ENCODE measurements at places on chromosomes 3 and 15.

GRCh38 chr3:114020907-114021306 lies 35.4 kb downstream of the CCDC191 start:
- no peak for DNase-seq

DNA sequence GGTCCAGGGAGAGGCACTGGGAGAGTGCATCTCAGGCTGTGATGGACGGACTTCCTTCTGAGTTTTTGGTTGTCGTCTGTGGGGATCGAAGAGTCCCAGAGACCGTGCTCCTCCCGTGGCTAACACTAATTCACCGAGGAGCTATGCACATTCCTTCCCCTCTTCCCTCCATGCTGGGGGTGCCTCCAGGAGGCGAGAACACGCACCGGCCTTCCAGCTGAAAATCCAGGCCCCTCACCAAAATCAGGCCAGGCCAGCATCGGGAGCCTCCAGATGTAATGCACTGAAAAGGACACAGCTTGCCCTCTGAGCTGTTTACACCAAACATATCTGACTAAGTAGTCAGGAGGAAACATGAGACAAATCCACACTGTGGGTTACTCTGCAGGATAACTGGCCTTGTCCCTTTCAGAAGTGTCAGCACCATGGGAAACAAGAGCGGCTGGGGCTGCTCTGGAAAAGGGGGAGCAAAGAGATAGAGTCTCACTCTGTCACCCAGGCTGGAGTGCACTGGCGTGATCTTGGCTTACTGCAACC lies 5.5 kb downstream of the RNU5B-1 start:
- no peak for DNase-seq

DNA sequence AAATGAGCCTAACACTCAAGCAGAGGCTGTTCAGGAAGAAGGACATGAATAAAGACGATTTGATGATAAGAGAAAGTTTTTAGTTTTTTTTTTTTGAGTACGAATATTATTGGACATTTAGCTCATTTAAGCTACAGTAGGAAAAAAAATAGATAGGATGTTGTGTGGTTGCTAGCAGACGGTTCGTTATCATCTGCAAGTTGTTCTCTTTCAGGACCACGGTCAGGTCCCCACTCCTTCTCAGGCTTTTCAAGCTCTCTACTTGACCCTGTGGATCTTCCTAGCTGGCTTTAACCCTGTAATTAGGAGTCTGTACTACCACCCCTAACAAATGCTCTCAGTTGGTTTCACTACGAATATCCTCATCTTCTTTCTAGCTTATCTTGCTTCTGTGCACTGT lies 1.1 kb downstream of the KCNH8 start:
- no peak for DNase-seq

- DNase-seq = no peak
Measured at GRCh38 chr3:73225991-73226390, 164.5 kb downstream of the EBLN2 start.

GRCh38 chr3:187044206-187044605 lies 95.1 kb downstream of the RPL39L start:
- DNase-seq = no peak

DNA sequence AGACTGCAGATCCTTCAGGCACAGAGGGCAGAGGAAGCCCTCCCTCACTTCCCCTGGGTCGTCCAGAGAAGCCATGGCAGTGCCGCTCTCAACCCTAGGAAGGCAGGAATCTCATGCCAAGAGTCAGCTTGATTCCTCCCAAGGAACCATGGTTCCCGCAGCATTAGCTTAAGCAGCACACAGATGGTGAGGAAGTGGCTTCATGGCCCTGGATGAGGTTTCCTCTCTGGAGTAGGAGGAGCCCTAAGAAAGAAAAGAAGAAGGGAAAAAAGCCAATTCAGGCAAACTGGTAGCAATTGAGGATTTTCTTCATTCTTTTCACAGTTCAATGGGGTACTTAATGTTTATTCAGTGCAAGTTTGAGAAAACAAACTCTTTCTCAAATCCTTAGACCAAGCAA lies 2.9 kb downstream of the RBSN start:
- DNase-seq = no peak

- no peak for DNase-seq
Measured at GRCh38 chr3:127011270-127011992, 28.5 kb downstream of the PLXNA1 start.

GRCh38 chr3:105956306-105956705 lies 87.5 kb upstream of the CBLB start:
- DNase-seq = no peak

DNA sequence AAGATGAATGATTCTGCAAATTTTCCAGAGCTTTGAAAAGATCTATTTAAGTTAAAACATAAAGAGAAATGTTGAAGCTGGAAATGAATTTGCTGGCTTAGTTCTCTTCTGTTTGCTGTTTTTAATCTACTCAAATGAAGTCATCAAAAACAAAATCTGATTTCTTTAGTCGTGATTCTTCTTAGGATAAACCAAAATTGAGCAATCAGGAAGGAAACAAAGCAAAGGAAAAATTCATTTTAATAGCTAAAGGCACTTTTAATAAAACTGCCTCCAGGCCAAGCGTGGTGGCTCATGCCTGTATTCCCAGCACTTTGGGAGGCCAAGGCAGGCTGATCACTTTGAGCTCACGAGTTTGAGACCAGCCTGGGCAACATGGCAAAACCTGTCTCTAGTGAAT lies 91.2 kb downstream of the DUT start:
- DNase-seq = no peak

GRCh38 chr15:63858881-63859280 lies 25.1 kb upstream of the HERC1 start:
- no peak for DNase-seq

GRCh38 chr15:101600035-101600434 lies 52.1 kb downstream of the TM2D3 start:
- no peak for DNase-seq

GRCh38 chr3:32200490-32200889 lies 38.0 kb upstream of the CMTM8 start:
- DNase-seq = no peak

- DNase-seq = no peak
Measured at GRCh38 chr15:78570710-78571109, 5.4 kb downstream of the CHRNA5 start.

GRCh38 chr3:12175844-12176453 lies 17.2 kb upstream of the TIMP4 start:
- peak; percentile 35 for DNase-seq

GRCh38 chr3:82004266-82004665 lies 242.8 kb upstream of the GBE1 start:
- DNase-seq = no peak

DNA sequence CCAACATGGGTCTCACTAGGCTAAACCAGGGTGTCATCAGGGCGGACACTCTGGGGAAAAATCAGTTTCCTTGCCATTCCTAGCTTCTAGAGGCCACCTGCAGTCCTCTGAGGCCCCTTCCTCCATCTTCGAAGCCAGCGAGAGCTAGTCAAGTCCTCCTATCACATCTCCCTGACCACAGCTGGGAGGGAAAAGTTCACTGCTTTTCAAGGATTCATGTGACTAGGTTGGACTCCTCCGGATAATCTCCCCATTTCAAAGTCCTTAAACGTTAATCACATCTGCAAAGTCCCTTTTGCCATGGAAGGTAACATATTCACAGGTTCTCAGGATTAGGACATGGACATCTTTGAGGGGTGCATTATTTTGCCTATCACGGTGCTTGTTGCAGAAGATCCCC lies 35.9 kb upstream of the MAP3K13 start:
- no peak for DNase-seq

GRCh38 chr3:153749070-153749610 lies 372.1 kb upstream of the ARHGEF26 start:
- no peak for DNase-seq

- DNase-seq = no peak
Measured at GRCh38 chr15:58559904-58560588, 128.3 kb downstream of the LIPC start.

DNA sequence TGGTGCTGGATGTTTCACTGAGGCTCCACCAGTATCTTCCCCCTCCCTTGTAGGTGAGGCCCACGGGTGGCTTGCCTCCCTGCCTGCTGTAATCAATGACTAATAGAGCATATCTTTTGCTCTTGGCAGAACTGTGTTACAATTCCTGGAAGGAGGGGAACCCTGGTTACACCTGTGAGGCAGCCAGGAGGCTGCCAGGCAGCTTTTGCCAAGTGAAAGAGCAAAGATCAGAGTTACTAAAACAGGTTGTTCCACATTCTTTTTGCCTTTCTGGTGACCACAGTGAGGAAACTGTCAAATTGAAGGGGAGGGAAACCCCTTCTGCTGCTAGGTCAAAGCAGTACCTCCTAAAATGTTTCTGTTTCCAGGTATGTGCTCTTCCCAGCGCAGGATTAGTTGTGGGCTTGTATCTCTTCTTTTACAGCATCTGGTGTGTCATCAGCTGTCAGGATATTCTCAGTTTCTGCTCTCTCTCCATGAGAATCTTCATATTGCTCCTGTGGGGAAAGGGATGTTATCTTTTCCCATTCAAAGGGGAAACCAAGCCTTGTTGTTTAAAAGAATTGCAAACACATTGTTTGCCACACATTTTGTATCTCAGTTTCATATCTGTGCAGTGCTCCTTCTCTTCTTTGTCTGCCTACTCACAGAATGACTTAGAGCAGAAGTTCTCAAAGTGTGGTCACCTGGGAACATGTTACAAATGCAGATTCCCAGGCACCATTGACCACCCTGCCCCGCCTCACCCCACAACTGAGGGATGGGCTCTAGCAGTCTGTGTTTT lies 137.4 kb upstream of the UMPS start:
- no peak for DNase-seq

DNA sequence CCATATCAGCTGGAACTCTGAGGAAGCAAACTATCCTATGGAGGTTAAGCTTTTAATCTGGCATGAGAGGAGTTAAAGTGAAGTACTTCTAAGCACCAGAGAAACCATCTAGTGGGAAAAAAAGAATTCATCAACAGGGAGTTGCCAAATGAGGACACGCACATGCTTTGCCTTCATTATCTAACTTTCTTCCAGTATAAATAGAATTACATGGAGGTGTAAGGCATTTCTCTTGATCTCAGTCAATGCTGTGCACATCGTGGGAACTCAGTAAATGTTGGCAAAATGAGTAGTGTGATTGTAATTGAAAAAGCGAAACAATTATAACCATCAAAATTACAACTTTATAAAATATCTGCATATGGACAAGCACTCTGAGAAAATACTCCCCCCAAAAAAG lies 8.0 kb upstream of the GSK3B start:
- DNase-seq = no peak

- DNase-seq = no peak
Measured at GRCh38 chr3:37981348-37981664, 9.3 kb upstream of the VILL start.

DNA sequence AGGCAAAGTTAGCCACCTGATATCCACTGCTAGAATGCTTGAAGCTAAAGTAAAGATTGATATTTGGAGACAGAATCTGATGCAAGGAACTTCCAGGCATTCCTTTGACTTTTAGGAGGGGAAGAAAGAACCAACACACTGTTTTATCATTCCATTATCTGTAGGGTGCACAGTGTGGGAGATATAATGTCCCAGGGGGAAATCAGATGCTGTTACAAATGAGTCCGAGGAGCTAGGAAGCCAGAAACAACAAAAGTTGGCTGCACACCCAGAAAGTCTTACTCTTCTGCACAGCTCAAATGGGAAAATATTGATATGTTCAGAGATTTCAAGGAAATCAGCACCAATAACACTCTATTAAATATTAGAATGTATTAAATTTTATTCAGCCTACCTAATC lies 113.6 kb upstream of the ROBO1 start:
- no peak for DNase-seq

- peak; percentile 40 for DNase-seq
Measured at GRCh38 chr3:44439499-44440295, 37.8 kb downstream of the ZNF445 start.

DNA sequence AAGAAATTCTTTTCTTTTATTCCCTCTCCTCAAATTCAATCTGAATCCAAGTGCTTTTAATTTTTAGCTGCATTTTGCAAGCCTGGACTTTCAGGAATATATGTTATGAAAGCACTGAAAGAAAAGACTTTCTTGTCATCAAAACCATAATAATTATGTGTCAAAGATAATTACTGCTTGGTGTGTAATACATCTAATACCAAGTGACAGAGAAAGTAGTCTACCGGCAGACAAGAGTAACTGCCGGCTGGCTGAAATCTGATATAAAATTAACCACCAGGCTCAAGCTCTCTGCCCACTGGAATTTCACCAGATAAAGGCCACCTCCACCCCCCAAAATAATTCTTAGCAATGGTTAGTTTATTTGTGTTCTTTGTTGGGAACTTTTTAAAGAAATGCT lies 220.9 kb upstream of the CDIN1 start:
- no peak for DNase-seq

DNA sequence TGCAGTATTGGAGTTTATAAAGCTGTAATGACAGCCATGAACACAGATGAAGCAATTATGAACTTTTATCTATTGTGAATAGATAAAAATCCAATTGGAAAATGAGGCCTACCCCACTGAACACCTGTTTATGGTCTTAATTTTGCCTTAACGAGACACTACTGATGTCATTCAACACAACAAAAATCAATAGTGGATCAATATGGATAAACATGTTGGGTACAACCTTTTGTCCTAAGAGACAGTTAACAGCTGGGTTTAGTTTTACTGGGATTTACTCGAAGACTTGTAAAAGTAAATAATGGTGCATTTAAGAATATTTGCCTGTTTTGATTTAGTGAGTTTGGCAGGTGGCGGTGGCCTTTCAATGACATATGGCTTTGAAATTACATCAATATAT lies 217.8 kb downstream of the NR1D2 start:
- DNase-seq = no peak

GRCh38 chr3:191244242-191244867 lies 45.3 kb downstream of the OSTN start:
- no peak for DNase-seq

DNA sequence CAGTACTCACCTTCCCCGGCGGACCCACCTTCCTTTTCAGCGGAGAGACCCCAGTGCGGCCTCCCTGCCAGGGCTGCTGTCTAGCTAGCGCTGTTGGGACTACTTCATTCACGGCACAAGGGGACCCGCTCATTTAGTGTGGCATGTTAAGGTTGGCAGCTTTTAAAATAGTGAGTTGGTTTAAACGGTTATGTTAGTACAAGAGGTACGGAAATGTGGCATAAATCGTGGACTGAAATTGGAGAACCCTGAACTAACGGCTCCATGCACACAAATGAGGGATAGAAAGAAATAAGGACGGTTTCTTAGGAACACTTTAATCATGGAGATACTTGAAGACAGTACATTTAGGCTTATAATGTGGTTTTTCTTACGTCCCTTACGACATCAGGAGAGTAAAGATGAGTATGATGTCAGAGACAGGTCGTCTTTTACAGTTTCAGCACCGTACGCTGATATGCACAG lies 752 bp downstream of the CEP63 start:
- DNase-seq = no peak

- no peak for DNase-seq
Measured at GRCh38 chr3:88828466-88828865, 279.0 kb upstream of the EPHA3 start.

DNA sequence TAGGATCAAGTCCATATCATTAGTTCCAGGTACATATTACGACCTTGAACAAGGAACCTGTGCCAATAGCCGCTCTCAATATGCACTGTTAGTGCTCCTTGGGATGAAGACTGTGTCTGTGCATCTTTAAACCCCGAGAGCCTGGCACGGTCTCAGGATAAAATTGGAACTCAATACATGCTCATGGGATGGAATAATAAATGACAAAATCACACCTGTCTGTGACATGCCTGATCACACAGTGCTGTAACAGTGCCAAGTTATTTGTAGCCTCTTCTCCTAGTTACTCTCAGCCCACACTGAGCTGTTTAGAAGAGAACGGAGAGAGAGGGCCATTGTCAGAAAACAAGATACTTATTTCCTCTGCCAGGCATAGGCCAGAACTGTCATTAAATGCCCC lies 82.2 kb downstream of the SSR3 start:
- no peak for DNase-seq
